ENCODE measurements at places on chromosomes 12 and 14.

- DNase-seq: no peak
Observed at GRCh38 chr12:43357141-43357540, 194.9 kb downstream of the ADAMTS20 start.

DNA sequence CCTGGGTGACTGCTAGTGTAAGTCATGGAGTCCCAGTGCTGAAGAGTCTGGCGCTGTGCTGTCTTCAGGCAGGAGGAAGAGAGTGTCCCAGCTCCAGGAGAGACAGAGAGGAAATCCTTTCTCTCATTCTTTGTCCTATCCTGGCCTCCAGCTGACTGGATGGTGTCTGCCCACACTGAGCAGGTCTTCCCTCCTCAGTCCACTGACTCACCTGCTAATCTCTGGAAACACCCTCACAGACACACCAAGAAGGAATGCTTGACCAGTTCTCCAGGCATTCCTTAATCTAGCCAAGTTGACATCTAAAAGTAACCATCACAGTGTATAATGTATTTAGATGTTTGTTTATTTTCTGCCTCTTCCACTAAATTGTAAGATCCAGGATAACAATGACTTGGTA, 53.9 kb downstream of the EMP1 start:
- DNase-seq: peak; percentile 59

DNA sequence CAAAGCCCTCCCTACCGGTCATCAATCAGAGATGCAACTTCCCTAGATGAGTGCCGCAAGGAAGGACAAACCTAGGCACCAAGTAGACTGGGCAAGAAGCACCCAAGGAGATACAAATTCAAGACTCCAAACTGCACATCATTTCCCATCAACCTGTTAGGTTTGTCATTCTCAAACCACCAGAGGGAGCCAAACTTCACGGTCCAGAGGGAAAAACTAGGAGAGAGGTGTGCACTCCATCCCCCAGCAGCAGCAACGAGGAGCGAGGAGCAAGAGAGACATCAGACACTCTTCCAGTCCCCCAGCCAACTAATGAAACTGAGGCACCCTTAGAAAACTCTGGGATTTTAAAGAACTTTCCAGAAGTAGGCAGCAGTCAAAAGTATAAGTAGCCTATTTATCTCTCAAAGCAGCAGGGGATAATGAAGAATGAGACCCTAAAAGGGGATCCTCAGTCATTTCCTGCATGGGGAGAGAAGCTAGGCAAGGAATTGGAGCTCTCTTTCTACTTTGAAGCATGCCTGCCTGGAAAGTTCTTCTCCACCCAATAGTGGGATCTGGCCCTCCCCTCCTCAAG, 37.0 kb upstream of the NT5DC3 start:
- DNase-seq: peak; percentile 71

DNA sequence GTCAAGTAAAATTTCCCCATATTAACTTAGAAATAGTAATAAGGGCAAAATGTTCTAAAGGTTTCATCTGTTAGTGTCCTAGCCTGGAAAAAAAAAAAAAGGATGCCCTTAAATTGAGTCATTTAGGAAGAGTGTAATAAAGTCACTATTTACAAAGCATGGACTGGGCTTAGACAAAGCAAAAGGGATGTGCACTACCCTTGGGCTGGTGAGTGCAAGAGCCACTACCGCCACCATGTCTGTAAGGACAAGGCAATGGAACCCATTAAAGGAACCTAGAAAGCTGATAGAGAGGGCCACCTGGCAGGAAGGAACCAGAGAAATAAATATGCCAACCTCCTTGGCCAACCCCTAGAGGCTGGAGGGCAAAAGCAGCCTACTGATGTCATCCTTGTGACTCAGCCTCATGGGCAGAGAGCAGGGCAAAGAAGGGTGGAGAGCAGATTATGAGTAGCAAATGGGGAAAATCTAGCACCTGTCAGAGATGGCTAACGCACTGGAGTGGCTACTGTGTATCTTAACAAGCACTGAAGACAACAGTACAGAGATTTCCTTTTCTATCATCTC, 59.5 kb upstream of the FUT8 start:
- no peak for DNase-seq

GRCh38 chr12:25698772-25699171, 145.7 kb upstream of the LMNTD1 start:
- peak; percentile 63 for DNase-seq

- no peak for DNase-seq
Observed at GRCh38 chr14:71328183-71328582, 420.9 kb downstream of the PCNX1 start.

DNA sequence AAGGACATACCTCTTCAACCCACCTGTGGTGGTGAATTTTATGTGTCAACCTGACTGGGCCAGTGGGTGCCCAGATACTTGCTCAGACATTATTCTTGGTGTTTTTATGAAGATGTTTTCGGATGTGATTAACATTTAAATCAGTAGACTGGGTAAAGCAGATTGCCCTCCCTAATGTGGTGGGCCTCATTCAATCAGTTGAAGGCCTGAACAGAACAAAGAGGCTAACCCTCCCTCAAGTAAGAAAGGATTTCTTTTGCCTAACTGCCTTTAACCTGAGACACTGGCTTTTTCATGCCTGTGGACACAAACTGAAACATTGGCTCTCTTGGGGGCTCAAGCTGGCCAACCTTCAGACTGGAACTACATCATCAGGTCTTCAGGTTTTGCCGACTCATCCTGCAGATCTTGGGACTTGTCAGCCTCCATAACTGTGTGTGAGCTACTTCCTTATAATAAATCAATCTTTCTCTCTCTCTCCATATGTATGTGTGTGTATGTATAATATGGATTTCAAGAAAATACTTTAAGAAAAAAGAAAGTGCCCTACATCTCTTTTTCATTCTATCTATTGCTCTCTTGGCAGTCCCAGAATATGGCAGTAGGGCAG, 39.4 kb downstream of the RTN1 start:
- DNase-seq: no peak

- no peak for DNase-seq
Observed at GRCh38 chr14:93114068-93114710, 1.5 kb downstream of the ITPK1 start.

DNA sequence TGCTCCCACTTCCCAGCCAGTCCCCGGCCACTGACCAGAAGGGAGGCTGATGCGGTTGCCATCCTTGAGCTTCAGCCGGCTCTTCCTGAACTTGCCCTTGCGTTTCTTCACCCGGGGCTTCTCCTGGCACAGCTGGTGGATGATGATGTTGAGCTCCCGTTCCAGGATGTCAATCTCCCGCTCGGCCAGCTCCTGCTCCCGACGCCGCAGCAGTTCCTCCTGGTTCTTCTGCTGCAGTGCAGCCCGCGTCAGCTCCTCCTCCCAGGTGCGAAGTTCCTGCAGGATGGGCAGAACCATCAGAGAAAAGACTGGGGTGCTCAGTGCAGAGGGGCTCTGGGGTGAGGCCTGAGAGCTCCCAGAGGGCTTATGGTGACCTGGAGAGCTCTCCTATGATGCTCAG, 67.0 kb downstream of the MAP3K9 start:
- no peak for DNase-seq

DNA sequence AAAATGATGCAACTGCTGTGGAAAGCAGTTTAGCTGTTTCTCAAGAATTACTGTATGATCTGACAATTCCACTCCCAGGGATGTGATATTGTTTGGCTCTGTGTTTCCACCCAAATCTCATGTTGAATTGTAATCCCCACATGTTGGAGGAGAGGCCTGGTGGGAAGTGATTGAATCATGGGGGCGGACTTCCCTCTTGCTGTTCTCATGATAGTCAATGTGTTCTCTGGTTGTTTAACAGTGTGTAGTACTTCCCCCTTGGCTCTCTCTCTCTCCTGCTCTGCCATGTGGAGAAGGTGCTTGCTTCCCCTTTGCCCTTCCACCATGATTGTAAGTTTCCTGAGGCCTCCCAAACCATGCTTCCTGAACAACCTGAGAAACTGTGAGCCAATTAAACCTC, 93.4 kb upstream of the CPM start:
- DNase-seq: no peak

GRCh38 chr14:45406942-45407341, 153.9 kb upstream of the MIS18BP1 start:
- no peak for DNase-seq

GRCh38 chr12:123717350-123717749, 5.2 kb downstream of the ATP6V0A2 start:
- no peak for DNase-seq

- DNase-seq: no peak
Observed at GRCh38 chr12:39359645-39360044, 83.3 kb downstream of the KIF21A start.

DNA sequence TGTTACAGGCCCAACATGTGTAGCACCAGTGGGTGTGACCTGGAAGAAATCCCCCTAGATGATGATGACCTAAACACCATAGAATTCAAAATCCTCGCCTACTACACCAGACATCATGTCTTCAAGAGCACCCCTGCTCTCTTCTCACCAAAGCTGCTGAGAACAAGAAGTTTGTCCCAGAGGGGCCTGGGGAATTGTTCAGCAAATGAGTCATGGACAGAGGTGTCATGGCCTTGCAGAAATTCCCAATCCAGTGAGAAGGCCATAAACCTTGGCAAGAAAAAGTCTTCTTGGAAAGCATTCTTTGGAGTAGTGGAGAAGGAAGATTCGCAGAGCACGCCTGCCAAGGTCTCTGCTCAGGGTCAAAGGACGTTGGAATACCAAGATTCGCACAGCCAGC, 8.6 kb downstream of the BCL2L14 start:
- peak; percentile 63 for DNase-seq

GRCh38 chr12:95999484-95999883, 3.3 kb upstream of the HAL start:
- DNase-seq: no peak

- DNase-seq: peak; percentile 78
Observed at GRCh38 chr12:50174971-50175715, 8.0 kb upstream of the CERS5 start.

DNA sequence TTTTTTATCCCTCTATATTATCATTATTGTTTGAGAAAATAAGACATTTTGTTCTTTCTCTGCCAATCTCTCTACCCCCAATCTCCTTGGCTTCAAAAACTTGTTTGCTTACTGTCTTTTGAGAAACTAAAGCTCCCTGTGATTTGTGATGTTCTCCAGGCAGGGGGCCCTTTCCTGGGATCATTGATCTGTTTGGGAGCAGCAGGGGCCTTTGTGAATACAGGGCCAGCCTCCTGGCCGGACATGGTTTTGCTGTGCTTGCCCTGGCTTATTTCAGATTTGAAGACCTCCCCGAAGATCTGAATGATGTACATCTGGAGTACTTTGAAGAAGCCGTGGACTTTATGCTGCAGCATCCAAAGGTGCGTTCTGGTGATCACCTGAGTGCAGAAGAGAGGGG, 4.5 kb downstream of the ACOT6 start:
- DNase-seq: no peak

- peak; percentile 77 for DNase-seq
Observed at GRCh38 chr14:47194055-47194454, 481.4 kb downstream of the MDGA2 start.

DNA sequence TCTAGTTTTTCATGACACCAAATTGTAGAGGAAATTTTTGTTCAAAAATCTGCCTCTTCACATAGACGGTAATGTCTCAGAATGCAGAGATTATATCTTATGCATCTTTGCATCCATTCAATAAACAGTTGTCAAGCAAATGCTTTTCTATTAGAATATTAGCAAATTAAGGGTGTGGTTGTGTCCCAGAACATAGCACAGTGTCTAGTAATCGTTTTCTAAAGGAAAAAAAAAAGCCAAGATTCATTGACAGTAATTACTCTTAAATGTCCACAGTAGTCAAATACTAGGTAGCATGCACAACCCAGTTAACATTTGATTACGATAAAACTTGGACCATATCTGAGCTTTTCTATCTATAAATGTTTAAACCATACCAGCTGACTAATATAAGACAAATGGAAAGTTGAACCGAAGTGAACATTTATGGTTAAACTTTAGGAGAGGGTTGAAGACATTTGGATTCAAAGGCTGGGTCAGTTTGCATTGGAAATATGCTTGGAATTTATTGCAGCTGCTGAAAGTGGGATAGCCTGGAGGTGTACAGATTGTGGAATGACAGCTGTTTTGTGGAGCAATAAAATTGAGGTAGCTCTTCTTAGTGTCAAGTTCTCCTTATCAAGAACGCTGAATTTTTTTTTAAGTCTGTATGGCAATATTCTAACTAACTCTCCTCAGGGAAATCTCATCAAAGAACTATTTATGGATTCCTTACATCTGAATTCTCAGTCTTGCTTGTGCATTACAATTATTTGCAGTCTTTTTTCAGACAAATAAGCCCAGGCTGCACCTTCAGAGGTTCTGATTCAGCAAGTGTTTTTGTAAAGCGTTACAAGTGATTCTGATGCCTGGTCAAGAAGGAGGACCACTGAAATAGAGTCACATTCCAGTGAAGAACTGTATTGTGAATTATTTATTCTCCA, 66.7 kb upstream of the ATP2B1 start:
- DNase-seq: peak; percentile 45
